ENCODE measurements at places on chromosomes 4 and X. TPM values are rescaled to one million over a fixed set of nuclear protein-coding genes. Genes with fewer than 3 reads are reported as not detected.

DNA sequence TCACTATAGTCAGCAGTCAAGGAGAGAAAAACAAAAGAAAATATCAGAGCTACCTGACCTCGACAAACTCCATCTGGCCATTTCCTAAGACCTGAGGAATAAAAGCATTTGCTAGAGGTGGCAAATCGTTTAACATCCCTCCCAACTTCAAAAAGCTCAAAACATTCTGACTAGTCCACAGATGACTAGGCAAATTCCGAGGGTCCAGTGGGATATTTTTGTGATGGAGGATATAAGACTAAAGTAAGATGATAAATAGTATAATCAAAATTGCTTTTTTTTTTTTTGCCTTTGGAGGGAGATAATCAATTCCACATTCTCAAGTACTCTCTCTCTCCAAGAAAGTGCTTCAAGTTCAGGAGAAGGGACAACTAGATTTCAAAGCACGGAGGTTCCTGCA lies 119.1 kb upstream of the ETNPPL start:
- H3K4me3 ChIP-seq, result no peak overlapping the region
- DNase-seq, result no peak
- no peaks in the 10 kb centered on the region for H3K27me3 ChIP-seq
- H3K4me1 ChIP-seq, result no peaks in the 10 kb centered on the region
- H3K27ac ChIP-seq, result no peak overlapping the region
- H3K36me3 ChIP-seq, result no peaks in the 10 kb centered on the region

DNA sequence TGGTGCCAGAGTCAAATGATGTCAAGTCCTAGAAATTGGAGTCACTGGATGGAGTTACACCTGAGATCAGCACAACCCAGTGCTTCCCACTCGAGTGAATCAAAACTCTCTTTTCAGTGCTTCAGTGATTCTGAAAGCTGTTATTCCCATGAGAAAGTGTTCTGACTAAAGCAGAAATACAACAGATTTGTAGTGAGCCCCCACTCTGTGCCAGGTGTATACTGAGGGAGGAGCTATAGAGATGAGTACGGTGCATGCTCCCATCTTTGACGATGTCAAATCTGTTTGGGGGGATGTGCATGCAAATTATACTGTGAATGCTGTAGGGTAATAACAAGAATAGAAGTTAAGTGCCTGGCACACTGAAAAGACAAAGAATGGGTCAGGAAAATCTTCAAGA lies 330.2 kb downstream of the HS3ST1 start:
- no peaks in the 10 kb centered on the region for H3K27me3 ChIP-seq
- no peaks in the 10 kb centered on the region for H3K4me1 ChIP-seq
- H3K27ac ChIP-seq, result no peak overlapping the region
- H3K4me3 ChIP-seq, result no peak overlapping the region
- no peaks in the 10 kb centered on the region for H3K36me3 ChIP-seq

DNA sequence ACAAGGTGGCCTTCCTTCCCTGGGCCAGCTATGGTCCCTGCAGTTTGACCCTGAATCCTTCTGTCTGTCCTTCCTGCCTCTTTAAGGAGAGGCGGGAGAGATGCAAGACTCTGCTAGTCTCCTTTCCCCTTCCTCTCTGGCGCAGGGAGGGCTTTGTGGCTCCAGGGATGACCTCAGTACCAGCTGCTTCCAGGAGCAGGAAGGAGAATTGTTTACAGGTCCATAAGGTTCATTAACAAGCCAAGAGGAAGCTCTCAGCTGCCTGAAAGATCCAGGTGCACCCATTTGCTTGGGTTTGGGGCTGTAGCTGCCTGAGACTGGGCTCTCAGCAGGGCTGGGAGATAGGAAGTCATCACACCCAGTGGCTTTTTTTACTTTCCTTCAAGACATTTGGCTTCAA lies 4.0 kb upstream of the FATE1 start:
- H3K36me3 ChIP-seq, result no peaks in the 10 kb centered on the region
- no peak overlapping the region for H3K27ac ChIP-seq
- no peaks in the 10 kb centered on the region for H3K4me1 ChIP-seq
- no peak overlapping the region for H3K4me3 ChIP-seq

DNA sequence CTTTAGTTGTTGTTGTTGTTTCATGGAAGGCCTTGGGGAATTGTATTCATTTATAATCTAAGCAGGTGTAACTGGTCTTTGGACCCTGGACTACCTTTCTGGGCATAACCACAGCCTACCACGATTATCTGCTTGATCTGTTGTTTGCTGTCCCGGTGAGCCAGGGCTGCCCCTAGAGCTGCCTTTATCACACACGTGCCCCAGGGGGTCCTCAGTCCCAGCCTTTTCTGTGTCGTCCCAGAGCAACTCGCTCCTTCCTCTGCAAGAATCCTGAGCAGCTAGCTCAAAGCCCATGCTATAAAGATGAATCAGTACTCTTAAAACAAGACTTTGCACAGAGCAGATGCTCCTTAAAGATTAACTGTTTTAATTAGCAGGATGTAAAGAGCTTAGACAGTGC lies 273.2 kb downstream of the EVC2 start:
- no peaks in the 10 kb centered on the region for H3K36me3 ChIP-seq
- H3K4me3 ChIP-seq, result no peak overlapping the region
- H3K27me3 ChIP-seq, result no peaks in the 10 kb centered on the region
- no peaks in the 10 kb centered on the region for H3K4me1 ChIP-seq
- no peak overlapping the region for H3K27ac ChIP-seq
- DNase-seq, result no peak

DNA sequence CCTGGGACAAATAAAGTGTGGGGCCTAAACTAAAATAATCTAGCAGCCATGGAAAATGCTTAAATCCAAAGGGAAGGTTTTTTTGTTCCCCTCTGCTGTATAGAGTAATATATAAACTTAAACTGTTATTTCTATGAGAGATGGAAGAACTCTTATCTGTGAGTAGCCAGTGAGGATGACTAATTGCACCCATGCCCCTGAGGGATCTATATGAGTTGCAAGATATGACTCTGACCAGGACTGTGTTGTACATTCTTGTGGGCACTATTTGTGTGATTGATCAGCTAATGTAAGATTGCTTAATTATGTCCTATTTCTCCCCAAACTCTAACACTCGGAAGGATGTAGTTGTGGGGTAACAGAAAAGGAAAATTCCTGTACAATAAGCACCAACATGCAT lies 35.2 kb upstream of the AMBN start:
- H3K4me3 ChIP-seq, result no peak overlapping the region
- H3K4me1 ChIP-seq, result no peaks in the 10 kb centered on the region
- no peak overlapping the region for H3K27ac ChIP-seq
- no peak for DNase-seq
- no peaks in the 10 kb centered on the region for H3K36me3 ChIP-seq

DNA sequence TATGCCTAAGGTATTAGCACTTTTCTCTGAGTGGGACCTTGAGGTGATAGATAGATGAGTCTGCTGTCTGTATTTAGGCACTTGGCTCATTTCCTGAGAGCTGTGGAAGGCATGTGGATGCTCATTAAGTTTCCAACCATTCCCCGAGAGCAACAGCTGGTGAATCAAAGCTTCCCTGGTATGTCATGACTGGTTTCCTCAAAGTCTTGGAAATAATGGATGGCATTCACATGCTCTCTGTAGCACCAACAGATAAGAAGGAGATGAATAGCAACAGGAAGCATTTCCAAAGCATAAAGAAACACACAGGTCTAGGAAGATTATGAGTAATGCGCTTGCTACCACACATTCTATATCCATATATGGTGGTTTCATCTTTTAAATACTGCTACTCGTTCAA lies 118.3 kb upstream of the ETNPPL start:
- H3K4me1 ChIP-seq, result no peaks in the 10 kb centered on the region
- H3K4me3 ChIP-seq, result no peak overlapping the region
- no peaks in the 10 kb centered on the region for H3K36me3 ChIP-seq
- no peak overlapping the region for H3K27ac ChIP-seq

GRCh38 chr4:10625131-10625530 lies 59.4 kb downstream of the CLNK start:
- no peaks in the 10 kb centered on the region for H3K4me1 ChIP-seq
- no peak for DNase-seq
- no peaks in the 10 kb centered on the region for H3K27me3 ChIP-seq
- H3K27ac ChIP-seq, result no peak overlapping the region
- no peaks in the 10 kb centered on the region for H3K36me3 ChIP-seq

- no peak overlapping the region for H3K4me3 ChIP-seq
- peaks cover 17% of the 10 kb centered on the region for H3K4me1 ChIP-seq
- H3K36me3 ChIP-seq, result no peaks in the 10 kb centered on the region
- peak overlapping the region; percentile 66 for H3K27ac ChIP-seq
These were observed 32.7 kb upstream of the LIMCH1 start for GRCh38 chr4:41505161-41505661.

- H3K36me3 ChIP-seq, result no peaks in the 10 kb centered on the region
- no peak overlapping the region for H3K27ac ChIP-seq
- no peak overlapping the region for H3K4me3 ChIP-seq
- no peak for DNase-seq
These were observed 1.2 kb downstream of the ARHGAP6 start for GRCh38 chrX:11664211-11665167.

- no peaks in the 10 kb centered on the region for H3K4me1 ChIP-seq
- H3K27me3 ChIP-seq, result no peaks in the 10 kb centered on the region
- H3K4me3 ChIP-seq, result no peak overlapping the region
- no peak overlapping the region for H3K27ac ChIP-seq
- H3K36me3 ChIP-seq, result no peaks in the 10 kb centered on the region
These were observed 6.6 kb upstream of the HPGDS start for GRCh38 chr4:94349193-94349592.

- no peak for DNase-seq
- peaks cover 14% of the 10 kb centered on the region for H3K4me1 ChIP-seq
- no peaks in the 10 kb centered on the region for H3K27me3 ChIP-seq
- no peaks in the 10 kb centered on the region for H3K36me3 ChIP-seq
- H3K4me3 ChIP-seq, result no peak overlapping the region
- H3K27ac ChIP-seq, result no peak overlapping the region
These were observed 132.7 kb upstream of the TTC29 start for GRCh38 chr4:147078362-147078761.

DNA sequence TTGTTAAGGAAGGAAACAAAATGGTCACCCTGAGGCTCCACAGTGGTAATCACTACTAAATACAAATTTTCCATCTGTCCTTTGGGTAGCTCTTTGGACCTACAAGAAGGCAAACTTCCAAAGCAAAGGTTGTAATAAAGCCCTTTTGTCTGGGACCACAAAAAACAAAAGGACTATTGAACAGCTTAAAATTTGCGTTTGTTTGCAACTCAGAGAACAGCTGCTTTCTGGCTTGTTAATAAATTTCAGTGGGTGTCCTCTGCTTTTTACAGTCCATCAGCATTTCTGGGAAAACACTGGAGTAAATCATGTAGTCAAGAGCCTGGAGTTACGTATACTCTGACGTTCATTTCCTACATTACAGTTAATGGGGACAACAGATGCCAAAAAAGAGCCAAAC lies 439.7 kb upstream of the DIAPH2 start:
- H3K27ac ChIP-seq, result no peak overlapping the region
- H3K4me1 ChIP-seq, result no peaks in the 10 kb centered on the region
- H3K27me3 ChIP-seq, result no peaks in the 10 kb centered on the region
- DNase-seq, result no peak

GRCh38 chr4:101217353-101218031 lies 129.8 kb downstream of the PPP3CA start:
- no peak overlapping the region for H3K27ac ChIP-seq
- no peak overlapping the region for H3K4me3 ChIP-seq
- DNase-seq, result no peak
- H3K27me3 ChIP-seq, result no peaks in the 10 kb centered on the region
- no peaks in the 10 kb centered on the region for H3K36me3 ChIP-seq
- peaks cover 16% of the 10 kb centered on the region for H3K4me1 ChIP-seq

GRCh38 chr4:94403751-94404150 lies 48.0 kb upstream of the PDLIM5 start:
- H3K36me3 ChIP-seq, result no peaks in the 10 kb centered on the region
- no peak overlapping the region for H3K27ac ChIP-seq
- DNase-seq, result no peak

GRCh38 chr4:107897823-107898222 lies 33.5 kb upstream of the CYP2U1 start:
- H3K4me3 ChIP-seq, result no peak overlapping the region
- peaks cover 35% of the 10 kb centered on the region for H3K4me1 ChIP-seq
- no peak overlapping the region for H3K27ac ChIP-seq
- no peaks in the 10 kb centered on the region for H3K27me3 ChIP-seq
- DNase-seq, result no peak
- H3K36me3 ChIP-seq, result no peaks in the 10 kb centered on the region

GRCh38 chr4:153997516-153997915 lies 208.6 kb upstream of the SFRP2 start:
- H3K4me3 ChIP-seq, result no peak overlapping the region
- H3K36me3 ChIP-seq, result no peaks in the 10 kb centered on the region
- H3K4me1 ChIP-seq, result no peaks in the 10 kb centered on the region
- no peak overlapping the region for H3K27ac ChIP-seq
- no peak for DNase-seq

GRCh38 chrX:139823806-139824205 lies 109.0 kb downstream of the ATP11C start:
- H3K4me1 ChIP-seq, result peaks cover 6% of the 10 kb centered on the region
- no peak overlapping the region for H3K4me3 ChIP-seq
- no peak overlapping the region for H3K27ac ChIP-seq
- H3K36me3 ChIP-seq, result no peaks in the 10 kb centered on the region
- no peak for DNase-seq

DNA sequence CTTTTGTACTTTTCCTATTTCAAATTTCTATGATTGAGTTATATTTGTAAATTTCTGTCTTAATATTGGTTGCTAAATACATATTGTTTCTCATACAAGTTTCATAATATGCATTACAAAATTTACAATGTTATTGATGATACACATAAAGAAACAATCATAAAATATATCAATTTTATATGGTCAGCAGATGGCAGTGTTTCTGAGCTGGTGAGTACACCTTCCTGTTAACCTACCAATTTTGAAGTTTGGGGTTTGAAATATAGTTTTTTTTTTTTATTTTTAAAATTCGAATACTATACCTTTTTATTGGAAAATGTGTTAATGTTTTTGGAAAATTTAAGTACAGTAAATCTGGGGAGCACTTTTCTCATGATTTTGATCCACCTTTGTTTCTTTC lies 1953.1 kb upstream of the ADGRL3 start:
- no peaks in the 10 kb centered on the region for H3K27me3 ChIP-seq
- no peak overlapping the region for H3K27ac ChIP-seq
- H3K4me1 ChIP-seq, result no peaks in the 10 kb centered on the region
- DNase-seq, result no peak

DNA sequence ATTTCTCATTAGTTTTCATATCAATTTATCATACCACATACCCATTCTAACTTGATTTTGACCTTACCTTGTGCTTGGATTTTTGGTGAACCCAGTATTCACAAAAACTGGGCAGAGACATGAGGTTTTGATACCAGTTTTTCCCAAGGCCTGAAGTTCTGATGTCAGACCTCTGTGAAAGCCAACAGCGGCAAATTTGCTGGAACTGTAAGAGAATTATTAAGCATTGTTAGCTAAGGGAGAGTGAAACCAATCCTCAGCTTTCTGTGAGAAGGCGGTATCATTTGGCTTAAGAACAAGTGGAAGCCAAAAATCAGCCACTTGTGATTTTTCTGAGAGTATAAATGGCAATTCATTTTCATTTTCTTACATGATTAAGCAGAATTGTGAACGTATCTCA lies 8.9 kb downstream of the HSD17B13 start:
- H3K4me1 ChIP-seq, result no peaks in the 10 kb centered on the region
- H3K27me3 ChIP-seq, result peaks cover 3% of the 10 kb centered on the region
- no peak overlapping the region for H3K4me3 ChIP-seq

CPZ gene
- 5.1 TPM for total RNA-seq

P2RY4 gene
- 1.6 TPM for total RNA-seq

BRS3 gene
- not detected for total RNA-seq

CXCL3 gene
- not detected for total RNA-seq

RBMX2 gene
- total RNA-seq, result 27.1 TPM

GALNT7 gene
- total RNA-seq, result 17.2 TPM

CORIN gene
- 0.11 TPM for total RNA-seq

F11 gene
- not detected for total RNA-seq

GLOD5 gene
- 3.3 TPM for total RNA-seq

MSMO1 gene
- total RNA-seq, result 29.7 TPM

DIPK2B gene
- total RNA-seq, result 23.8 TPM

SMR3B gene
- not detected for total RNA-seq

ZXDB gene
- 15.7 TPM for total RNA-seq

HTRA3 gene
- 6.9 TPM for total RNA-seq
